Fibroblast of villous mesenchyme (primary cell): ENCODE measurements at places on chromosomes 6 and 20.

GRCh38 chr6:16355238-16355637 lies 116.9 kb downstream of the GMPR start:
- no peak for DNase-seq

DNA sequence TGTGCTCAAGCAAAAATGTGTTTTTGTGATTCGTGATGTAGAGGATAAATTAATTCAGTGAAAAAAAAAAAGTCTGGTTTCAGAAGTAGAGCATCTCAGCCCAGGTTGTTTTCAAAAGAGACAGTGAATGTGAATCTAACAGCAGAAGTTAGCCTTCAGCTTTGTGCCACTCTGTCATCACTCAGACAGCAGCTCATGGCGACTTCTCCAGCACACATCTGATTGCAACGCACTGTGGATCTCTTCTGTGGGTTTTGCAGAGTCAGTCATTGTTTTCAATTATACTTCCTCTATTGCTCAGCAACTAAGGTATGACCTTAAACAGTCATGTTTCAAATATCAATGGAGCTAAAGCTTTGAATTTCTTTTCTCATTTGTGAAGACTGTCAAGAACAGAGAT lies 335.5 kb upstream of the POU3F2 start:
- no peak for DNase-seq

DNA sequence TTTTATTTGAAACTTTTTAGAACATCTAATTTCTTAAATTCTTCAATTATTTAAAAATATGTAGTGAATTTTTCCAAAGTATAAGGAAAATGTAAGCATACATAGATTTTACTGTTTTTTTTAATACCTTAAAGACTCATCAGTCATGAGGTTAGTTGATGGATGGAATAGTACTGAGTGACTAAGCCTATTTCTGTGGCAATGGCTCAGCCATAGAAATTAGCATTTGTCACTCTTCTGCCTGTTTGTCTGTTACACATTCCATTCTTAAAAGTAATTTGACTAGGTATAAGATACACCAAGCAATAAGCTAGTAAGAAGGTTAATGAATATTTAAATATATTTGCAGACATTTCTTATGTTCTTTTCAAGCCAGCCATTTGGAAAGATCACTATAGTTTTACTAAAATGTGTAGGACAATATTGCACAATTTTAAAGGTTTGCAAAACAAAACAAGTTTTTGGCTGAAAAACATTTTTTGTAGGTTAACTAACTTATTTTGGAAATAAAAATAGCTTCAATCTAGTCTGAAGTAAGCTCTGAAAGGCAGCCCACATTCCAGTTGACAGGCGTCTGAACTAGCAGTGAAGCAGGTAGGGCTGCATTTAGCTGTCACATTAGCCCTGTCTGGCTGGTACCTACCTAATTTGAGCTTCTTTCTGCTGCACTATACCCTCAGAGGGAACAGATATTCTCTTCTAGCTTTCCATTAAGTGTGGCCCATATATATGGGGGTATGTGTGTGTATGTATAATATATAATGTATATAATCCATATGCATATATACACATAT lies 385.7 kb downstream of the GRIK2 start:
- peak; percentile 46 for DNase-seq

DNA sequence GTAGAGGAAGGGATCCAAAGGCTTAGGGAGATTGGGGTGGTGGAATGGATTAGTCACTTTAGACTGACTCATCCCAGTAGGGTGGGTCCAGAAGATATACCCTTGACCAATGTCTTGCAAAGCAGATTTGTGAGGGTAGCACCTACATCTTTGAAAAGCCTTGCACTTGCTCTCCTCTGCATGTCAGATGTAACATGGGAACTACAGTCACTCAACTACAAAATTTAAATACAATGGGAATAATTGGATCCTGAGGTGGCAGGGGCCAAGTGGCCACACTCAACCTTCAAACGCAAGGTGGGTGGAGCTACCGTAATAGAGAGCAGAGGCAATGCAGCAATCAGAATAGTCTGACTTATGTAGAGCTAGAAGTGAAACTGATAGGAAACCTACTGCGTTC lies 71.2 kb downstream of the ME1 start:
- no peak for DNase-seq

DNA sequence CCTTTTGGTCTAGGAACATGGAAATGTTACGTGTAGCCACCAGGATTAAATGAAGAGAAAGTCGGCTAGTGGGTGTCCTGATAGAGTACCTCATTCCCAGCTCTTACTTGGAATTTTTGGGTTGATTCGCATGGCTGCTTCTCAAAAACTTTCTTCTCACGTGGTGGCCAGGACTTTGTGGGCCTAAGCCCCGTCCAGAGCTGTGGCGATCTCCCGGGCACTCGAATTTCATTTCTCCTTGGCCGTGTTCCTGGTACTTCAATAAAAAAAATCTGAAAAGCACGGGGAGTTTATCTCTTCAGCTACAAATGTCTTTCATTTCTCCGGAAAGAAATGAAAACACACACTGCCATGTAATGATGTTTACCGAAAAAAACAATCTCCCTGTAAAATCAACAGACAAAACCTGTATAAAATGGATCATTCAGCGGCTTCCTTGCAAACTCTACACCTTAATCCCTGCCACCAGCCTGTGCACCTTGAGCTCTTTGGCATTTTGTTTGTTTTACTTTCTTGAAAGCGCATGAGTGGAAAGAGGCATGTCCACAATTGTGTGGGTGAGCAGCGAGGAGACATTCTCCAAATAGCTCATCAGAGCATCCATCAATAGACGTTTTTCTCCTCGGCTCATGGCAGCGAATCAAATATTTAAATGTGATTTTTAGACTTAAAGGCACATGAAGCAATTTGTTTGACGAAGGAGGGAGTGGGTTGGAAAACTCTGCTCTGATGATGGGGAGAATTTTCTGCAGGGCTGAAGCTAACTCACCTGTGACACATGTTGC lies 173.1 kb downstream of the TFAP2C start:
- DNase-seq = peak; percentile 31

DNA sequence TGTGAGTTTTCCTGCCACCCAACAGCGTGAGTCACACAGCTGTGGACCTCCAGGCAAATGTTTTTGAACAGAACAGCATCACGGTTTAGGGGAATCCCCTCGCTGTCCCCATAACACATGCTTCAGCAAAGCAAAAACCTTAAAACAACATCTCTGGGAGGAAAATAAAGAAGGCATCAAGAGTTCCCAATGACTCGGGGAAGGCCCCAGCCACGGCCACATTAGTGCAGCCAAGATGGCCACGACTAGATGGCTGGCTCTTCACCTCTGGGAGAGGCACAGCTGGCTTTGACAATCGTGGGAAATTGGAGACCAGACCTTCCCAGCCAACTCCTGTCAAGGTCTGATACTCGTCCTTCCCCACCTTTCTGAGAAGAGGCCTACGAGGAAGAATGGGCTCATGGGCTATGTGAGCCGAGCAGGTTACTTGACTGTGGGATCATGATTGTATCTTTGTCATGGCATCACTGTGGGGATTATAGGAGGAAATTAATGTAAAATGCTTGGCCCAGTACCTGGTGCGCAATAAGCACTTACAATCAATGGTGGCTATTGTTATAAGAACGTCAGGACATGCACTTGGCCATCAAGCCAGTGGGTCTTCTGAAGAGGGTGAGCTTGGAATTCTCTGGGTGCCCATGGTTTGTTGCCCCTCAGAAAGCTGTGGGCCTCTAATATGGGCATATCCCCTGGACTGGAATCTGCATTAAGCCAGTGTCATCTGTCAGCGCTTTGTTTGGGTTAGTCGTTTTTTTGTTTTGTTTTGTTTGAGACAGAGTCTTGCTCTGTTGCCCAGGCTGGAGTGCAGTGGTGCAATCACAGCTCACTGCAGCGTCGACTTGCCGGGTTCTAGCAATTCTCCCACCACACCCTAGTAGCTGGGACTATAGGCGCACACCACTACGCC lies 43.6 kb downstream of the FGD2 start:
- DNase-seq = peak; percentile 93

DNA sequence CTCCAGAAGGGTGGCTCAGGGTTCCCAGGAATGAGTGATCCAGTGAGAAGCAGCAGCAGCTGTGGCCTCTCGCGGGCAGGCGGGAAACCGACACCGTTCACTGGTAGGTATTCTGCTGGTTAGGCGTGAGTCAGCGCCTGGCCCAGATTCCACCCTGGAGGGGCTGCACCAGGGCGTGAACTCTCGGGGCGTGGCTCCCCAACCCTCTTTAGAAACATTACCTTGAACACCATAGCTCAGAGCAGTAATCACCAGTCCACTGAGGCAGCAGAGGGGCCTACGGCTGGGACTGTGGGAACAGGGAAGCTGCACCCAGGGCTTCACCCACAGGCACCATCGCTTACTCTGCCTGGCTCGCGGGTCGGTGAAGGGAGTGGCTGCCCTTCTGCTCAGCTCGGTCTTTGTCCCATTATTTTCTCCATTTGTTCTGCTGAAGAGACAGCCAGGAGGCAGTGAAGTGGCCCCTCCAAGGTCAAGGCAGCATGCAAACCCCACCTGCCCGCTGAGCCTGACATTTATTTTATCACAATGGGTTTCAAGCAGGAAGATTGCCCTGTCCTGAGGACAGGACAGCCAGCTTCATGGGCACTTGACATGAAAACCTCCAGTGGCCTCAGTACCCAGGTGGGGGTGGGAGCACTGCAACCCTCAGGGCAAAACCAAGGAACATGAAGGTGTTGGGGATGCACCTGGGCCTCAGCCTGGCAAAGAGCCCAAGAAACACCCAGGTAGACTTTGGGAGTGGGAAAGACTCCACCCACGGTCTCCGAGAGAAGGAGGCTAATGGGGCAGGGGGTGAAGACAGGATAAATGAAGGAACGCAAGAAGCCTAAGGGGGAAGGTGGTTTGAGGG lies 51.0 kb upstream of the CD93 start:
- DNase-seq = no peak

- DNase-seq = no peak
These were observed 559.4 kb upstream of the AGPAT4 start for GRCh38 chr6:161833099-161833860.

GRCh38 chr6:63418741-63419140 lies 99.0 kb upstream of the LGSN start:
- no peak for DNase-seq

GRCh38 chr20:54167909-54168872 lies 5.6 kb downstream of the CYP24A1 start:
- DNase-seq = no peak

DNA sequence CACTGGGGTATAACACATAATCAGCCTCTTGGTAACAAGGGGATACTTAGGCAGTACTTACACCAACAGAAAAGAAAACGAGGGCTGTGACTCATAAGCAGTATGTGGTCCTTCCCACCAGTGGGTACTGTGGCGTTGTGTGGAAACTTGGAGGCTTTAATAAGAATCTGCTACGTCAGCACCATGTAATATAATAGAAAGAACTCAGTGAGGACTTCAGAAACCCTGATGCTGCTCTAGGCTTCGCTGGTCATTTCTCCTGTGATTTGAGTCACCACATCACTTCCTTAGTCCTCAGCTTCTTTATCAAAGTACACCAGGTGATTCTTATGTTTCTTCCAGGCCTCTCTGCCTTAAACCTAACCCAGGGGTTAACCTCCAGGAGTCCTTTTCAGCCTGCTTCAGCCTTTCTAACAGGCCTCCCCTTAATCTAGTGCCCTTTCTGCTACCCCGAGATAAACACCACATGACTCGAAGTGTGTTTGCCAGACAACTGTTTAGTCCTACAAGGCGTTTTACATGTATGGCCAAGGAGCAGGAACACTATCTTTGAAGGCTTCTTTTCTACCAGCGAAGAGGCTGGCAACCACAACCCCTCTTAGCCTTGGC lies 68.5 kb downstream of the FYN start:
- DNase-seq = peak; percentile 95

- DNase-seq = no peak
These were observed 124.8 kb upstream of the NEDD9 start for GRCh38 chr6:11357285-11357684.

DNA sequence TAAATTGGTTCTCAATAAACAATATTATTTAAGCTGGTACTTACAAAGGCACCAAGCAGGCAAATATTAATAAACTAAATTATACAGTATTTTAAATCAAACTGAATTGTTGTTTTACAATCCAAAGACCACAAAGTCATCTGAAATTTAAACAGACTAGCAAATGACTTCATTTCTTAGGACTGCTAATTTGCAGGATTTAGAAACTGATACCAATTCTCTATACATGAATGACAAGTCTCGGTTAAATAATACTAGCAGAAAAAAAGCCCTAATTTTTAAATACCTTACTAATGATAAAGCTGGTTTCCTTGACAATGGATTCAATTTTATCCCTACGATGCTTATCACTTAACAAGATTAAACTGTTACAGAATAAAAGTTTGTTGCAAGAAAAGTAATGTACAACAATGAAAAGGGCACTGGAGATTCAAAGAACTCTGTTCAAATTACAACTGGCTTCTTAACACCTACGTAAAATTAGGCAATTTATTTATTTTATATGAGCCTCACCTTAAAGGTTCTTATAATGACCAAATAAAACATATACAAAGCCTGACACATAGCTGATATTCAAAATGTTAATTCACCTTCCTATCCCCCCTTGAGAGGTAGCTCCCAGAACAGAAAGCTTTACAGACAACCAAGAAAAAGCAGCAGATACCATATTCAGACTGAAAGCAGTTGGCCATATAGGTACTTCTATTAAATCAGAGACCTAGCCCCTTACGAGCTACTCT lies 33.1 kb downstream of the HBS1L start:
- no peak for DNase-seq

- DNase-seq = no peak
These were observed 7.2 kb downstream of the MYLK4 start for GRCh38 chr6:2743280-2744208.

- DNase-seq = no peak
These were observed 207.8 kb downstream of the KHDC1L start for GRCh38 chr6:73017476-73017875.

- DNase-seq = no peak
These were observed 28.1 kb downstream of the TFAP2B start for GRCh38 chr6:50846852-50847155.

GRCh38 chr20:22717466-22717865 lies 133.1 kb upstream of the FOXA2 start:
- DNase-seq = peak; percentile 74

DNA sequence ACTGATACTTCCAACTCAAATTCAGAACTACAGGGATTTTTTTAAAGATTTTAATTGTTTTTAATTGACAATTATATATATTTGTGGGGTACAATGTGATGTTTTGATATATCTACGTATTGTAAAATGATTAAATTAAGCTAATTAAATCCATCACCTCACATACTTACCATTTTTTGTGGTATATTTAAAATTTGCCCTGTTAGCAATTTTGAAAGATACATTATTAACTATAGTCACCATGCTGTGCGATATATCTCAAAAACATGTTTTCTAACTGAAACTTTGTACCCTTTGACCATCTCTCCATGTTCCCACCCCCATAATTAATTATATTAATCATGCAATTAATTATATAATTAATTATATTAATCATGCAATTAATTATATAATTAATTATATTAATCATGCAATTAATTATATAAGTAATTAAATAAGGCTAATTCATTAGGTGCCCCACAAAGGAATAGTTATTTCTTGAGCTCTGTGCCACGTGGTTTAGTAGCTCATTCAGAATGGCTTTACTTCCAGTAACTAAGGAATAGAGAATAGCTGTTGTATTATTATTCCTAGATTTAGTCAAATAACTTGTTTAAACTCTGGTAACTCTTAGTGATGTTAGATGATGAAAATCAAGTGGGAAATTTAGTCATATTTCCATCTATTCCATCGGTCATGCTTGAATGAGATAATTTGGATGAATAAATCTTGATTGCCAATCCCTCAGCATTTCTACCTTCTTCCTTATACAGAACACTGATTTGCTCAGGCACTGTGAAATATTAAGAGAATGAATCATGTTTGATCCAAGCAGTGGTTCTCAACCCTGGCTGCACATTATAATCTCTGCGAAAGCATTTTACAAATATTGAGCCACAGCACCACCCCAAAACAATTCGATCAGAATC lies 25.1 kb downstream of the LOC128125822 start:
- DNase-seq = no peak
